ENCODE measurements at places on chromosomes 7 and 10. TPM values are rescaled to one million over a fixed set of nuclear protein-coding genes. Genes with fewer than 3 reads are reported as not detected.

Gene STRIP2
- 7.5 TPM for total RNA-seq

Gene MYO3A
- not detected for total RNA-seq

Gene ADIRF
- 259 TPM for total RNA-seq

Gene TMEM120A
- 18.6 TPM for total RNA-seq

Gene CC2D2B
- total RNA-seq: not detected

Gene HECW1
- total RNA-seq: 3.0 TPM

Gene SLC29A4
- 6.7 TPM for total RNA-seq

Gene SLC18A3
- total RNA-seq: not detected

Gene CPN1
- not detected for total RNA-seq

Gene DNAJC30
- 2.9 TPM for total RNA-seq

Gene ERVW-1
- not detected for total RNA-seq

Gene OGA
- total RNA-seq: 43.0 TPM

Gene OR2A42
- total RNA-seq: not detected

Gene IL6
- total RNA-seq: 110 TPM

Gene GPC2
- 2.3 TPM for total RNA-seq

Gene PLEKHS1
- total RNA-seq: not detected

Gene TFPI2
- total RNA-seq: 53.1 TPM

Gene GRID1
- not detected for total RNA-seq
